ENCODE measurements at places on chromosomes 6 and 20.

DNA sequence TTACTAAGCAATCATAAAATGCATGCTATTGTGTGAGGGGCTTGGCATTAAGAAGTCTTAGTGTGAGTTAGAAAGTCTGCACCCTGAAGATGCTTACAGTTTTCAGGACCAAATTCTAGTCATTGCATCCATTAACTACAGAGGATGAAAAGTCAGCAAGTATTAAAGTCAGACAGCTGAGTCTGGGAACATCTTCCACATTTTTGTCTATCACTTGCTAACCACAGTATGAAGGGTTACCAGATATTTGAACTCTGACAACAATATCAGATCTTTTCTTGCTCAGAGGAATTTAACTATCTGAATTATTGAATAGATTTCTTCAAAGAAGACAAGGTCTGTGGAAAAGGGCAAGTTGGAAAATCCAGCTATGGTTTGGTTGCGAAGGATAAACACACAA, 264.4 kb downstream of the BTBD9 start:
- no peak for DNase-seq

- no peak for DNase-seq
Observed at GRCh38 chr6:6003621-6004366, 2.9 kb downstream of the NRN1 start.

- peak; percentile 43 for DNase-seq
Observed at GRCh38 chr20:19880256-19881079, 122.4 kb downstream of the RIN2 start.

GRCh38 chr6:20207088-20207418, 5.2 kb downstream of the MBOAT1 start:
- no peak for DNase-seq

DNA sequence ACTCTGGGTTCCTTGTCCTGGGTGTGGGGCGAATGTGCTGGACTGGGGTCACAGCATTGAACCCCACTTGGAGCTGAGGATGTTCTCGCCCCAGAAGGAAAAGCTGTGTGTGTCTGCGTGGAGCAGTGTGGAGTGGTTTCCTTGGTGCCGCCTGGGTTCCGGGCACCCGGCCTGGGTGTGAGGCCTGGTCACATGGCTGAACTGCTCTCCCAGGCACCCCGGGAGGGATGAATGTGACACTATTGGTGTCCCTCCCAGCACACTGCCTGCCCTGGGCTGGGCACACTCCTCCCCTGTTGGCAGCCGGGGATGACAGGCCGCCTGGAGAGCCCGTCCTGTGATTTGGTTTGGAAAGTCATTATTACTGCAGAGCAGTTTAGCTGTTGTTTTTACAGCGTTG, 12.3 kb downstream of the MYT1 start:
- DNase-seq = no peak

- DNase-seq = no peak
Observed at GRCh38 chr6:130964808-130965604, 98.0 kb downstream of the EPB41L2 start.

- DNase-seq = no peak
Observed at GRCh38 chr6:86775893-86776292, 161.4 kb upstream of the HTR1E start.

DNA sequence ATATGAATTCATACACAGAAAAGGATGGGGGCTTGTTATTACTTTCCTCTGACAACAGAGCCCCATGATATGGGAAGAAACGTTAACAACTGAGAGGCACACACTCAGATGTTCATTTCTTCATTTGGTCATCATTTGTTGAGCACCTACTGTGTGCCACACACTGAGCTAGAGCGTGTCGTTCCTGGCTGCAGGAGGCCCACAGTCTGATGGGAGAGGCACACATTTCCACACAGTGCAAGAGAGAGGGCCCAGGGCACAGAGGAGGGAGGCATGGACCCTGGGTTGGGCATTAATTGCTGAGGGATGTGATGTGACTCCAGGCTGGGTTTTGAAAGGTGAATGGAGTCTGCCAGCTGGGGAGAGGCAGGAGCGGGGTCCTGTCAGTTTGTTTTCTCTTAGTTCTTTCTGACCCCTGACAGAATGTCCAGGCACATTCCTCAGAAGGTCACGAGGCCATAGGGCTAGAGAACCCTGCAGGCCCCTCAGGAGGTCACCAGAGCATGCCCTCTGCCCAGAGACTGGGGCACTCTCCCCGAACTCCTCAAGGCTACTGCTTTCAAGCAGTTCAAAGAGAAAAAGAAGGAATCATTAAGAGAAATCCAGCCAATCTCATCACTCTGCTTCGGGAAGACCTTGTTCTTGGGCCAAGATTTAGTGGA, 216.2 kb downstream of the UST start:
- no peak for DNase-seq

DNA sequence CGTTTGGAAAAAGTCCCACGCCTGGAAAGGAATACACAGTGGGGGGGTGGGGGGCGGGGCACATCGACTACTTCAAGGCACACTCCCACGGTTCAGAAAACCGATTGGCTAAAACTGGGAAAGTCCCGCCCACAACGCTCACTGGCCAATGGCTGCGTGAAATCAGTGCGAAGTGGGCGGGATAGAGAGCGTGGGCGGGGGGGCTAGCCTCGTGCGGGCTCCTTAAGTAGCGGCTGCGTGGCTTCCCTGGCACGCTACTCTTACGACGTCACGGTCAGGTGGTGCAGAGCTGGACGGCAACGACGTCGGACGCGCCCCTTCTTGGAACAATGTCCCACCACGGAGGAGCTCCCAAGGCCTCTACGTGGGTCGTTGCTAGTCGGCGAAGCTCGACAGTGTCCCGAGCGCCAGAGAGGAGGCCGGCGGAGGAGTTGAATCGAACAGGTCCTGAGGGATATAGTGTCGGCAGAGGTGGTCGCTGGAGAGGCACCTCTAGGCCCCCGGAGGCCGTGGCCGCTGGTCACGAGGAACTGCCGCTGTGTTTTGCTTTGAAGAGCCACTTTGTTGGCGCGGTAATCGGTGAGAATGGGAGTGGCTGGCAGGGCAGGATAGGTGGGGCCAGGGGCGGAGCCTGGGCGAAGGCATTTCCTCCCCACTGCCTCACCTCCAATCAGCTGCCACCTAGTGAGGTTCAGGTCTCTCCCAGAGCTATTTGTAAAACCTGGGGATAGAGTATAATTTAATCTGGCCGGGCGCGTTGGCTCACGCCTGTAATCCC, at the start of gene DDX43:
Gene DDX43, plus strand, starts transcription at position 252 of the 778 bp plus-strand sequence. Its CDS starts 78 bp downstream, at position 330.
- DNase-seq = no peak

DNA sequence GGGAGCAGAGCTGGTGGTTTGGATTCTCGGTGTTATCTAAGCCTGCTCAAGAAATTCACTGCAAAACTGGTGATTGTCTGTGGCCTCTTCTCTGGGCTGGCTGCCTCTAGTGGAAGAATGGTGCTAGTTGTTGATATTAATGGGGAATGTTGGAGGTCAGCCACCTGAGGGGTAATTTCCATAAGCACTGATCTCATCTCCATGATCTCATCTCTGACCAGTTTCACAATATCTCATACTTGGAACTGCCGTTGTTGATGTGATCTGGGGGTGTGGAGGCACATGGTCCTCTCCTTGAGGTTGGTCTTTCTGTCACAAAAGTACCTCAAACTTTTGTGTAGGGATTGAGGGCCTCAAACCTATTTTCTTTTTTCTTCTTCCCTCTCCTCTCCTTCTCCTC, 102.6 kb downstream of the CD109 start:
- peak; percentile 93 for DNase-seq

GRCh38 chr6:89242574-89243330, 25.6 kb upstream of the GABRR1 start:
- DNase-seq = peak; percentile 34

- DNase-seq = no peak
Observed at GRCh38 chr20:3123542-3123941, 36.1 kb downstream of the FASTKD5 start.

DNA sequence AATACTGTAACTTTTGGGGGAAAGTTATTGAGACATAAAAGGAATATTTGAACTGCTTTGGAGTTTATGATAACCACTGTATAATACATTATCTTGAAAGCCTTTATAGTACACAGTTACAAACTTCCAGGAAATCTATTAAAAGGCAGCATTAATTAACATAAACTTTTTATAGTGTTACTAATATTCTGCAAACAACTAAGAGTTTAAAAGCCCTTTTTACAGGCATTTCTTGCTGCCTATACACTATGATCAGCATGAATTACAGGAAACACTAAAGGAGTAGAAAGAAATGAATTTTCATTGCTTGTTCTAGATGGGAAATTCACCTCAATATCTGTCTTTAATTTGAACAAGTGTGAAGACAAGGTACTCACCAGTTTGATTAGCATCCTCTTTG, 252.3 kb upstream of the ZFP64 start:
- DNase-seq = no peak

- DNase-seq = no peak
Observed at GRCh38 chr20:3755269-3755668, 12.3 kb downstream of the ADISSP start.

- DNase-seq = no peak
Observed at GRCh38 chr6:73943411-73943810, 247.4 kb downstream of the CD109 start.

GRCh38 chr6:143198312-143198711, 137.6 kb downstream of the AIG1 start:
- no peak for DNase-seq

DNA sequence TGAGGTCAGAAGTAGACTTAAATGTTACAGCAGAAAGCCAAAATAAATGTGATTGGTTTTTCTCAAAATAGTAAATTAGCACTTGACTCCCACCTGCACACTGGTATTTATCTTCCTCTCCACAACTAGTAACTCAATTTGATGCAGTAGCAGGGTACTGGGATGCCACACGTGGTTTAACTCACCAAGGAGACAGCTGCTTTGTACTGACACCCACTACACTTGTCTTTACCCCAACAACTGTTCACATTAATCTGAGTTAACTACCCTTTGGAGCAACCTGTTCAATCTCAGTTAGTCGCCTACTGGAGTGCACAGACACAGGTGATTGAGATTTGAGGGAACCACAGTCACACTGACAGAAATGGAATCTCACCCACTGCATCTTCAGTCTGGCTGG, 242.1 kb downstream of the PRKN start:
- no peak for DNase-seq

DNA sequence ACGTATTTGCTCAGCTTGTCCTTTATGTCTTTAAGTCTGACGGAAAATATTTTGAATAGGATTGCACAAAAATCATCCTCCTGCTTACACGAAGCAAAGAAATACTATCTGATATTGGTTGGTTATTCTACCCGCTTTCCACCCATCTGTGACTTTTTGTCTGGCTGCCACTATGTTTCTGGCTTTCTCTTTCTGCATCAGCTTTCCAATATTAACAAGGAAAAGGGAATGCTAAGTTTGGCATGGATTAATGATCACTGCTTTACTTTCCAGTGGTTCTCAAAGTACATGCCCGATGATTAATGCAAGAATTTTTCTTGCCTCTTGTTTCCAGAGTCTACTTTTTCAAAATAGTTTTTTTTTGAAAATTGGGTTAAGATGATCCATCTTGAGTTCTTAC, 57.0 kb downstream of the RNF144B start:
- DNase-seq = no peak

DNA sequence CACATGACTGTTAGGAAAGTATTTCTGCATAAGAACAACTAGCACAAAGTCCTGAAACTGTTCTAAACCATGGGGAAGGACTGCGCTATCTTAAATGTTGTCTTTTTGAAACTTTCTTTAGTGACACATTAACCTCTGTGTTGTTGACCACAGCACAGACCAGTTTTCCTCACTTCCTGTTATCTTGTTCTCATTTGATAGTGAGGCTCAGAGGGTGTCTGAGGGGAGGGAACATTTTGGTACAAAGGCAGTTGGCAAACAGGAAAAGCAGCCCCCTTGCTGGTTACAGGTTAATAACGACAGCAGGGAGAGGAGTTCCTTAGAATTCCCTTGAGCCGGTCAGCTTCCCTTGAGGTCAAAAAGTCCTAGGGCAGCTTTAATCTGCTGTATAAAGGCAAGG, 143.5 kb upstream of the BMP2 start:
- no peak for DNase-seq

GRCh38 chr20:12824328-12825225, 184.2 kb upstream of the SPTLC3 start:
- DNase-seq = no peak

DNA sequence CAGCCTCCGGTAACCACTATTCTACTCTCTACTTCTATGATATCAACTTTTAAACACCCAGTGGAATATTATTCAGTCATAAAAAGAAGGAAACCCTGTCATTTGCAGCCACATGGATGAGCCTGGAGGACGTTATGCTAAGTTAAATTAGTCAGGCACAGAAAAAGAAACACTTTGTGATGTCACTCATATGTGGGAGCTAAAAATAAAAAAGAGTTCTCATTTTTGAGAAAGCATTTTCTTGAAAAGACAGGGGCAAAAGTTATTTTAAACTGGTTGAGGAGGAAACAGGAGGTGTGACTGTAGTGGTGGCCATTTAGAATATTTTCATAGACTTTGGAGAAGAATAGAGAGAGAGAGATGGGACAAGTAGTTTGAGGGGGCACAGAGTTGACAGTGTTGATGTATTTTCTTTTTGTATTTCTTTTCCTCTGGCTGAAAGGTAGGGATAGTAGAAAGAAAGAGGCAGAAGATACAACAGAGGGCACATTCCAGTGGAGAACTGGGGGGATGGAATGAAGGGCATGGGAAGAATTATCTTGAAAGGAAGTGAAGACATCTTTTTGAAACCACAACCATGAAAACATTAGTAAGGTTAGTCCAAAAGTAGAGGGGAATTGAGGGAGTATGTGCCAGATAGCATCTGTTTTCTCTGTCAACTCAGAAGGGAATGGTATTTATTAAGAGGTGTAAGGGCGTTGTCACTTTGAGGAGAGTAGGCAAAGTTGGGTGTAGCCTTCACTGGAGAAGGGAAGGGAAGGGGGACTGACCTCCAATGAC, 181.3 kb upstream of the GMDS start:
- no peak for DNase-seq

GRCh38 chr6:169841907-169842606, 90.6 kb downstream of the ERMARD start:
- DNase-seq = no peak

GRCh38 chr6:71513036-71513435, 224.4 kb downstream of the OGFRL1 start:
- DNase-seq = no peak

DNA sequence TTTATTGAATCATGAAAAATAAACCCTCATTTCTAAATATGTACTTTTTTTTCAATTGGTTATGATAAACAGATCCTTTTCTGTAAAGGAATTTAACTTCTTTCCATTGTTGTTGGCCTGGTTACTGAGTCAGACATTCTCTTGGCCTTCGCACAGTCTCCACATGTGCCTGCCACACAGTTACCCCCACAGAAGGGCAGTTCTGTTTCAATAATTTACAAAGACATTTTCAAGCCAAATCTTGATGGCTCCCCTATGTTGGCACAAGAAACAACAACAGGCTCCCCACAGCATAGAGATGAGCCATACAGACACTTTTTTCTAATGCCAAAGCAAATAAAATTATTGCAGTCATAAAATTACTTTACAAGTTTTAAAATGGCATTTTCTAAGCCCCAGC, 55.6 kb upstream of the BEND6 start:
- peak; percentile 11 for DNase-seq

GRCh38 chr6:139547122-139547776, 172.8 kb upstream of the CITED2 start:
- no peak for DNase-seq

Measured in AG04450 (cell line).